ENCODE measurements at places on chromosomes 16 and 17.

GRCh38 chr16:51034481-51035109 is 116.5 kb downstream of the SALL1 start:
- no peak for DNase-seq

DNA sequence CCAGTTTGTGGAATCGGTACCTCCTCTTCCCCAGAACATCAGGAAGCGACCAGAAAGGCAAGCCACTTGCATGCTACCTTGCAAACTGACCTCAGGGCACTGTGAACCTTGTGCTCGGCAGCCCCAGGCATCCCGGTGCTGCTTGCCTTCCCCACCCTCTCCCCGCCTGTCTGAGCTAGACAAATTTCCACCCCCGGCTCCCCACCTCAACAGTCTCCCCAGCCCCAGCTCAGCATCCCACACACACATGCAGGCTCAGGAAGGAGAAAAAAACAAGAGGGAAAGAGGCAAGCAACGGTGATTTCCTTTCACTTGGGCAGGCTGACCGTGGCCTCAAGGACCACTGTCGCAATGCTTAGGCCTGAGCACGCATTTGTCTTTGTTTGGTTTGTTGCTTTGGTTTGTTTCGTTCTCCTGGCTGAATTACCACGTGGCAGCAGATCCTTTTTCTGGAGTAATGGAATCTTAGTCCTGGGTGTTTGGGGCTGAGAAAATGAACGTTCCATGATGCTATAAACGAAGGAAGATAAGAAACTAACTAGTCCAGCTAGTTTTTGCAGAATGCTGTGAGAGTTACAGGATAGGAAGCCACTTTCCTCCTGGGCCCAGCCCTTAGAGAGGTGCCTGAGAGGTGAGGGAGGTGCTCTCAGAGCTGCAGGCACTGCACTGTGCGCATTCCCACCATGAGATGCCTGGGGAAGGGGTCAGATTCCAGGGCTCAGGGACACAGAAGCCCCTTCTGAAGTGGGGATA is 27.9 kb downstream of the SDK2 start:
- no peak for DNase-seq

GRCh38 chr17:82110298-82110697 is 12.3 kb upstream of the FASN start:
- no peak for DNase-seq

DNA sequence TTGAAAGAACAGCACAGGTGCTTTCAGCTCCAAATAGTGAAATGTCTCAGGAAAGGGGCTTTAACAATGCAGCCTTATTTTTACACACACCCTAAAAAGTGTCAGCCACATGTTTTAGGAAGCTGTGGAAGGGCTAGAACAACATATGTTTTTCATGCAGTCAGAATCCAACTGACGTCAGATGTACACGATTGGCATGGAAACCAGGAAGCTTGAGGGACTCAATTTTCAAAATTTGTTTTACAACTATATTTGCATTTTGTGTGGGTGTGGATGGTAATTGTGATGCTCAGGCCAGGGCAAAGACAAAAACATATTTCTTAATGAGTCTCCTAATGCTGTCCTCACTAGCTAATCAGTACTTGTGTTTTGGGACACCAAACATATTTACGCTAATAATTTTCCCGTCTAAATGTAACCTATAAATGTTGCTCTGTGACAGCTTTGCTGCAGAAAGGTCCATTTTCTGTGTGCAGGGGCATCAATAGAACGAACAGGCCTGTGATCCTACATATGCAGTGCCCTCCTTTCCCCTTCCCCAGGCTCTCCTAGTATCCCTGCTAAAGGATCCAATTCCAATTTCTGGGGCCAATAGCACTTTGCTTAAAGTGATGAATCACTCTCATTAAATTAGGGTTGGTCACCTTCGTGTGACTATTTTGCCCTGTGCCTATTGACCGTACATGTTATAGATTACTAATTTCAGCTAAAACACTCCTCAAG is 434.0 kb upstream of the CDH5 start:
- DNase-seq, result no peak

GRCh38 chr16:20879175-20880040 is 20.8 kb downstream of the DCUN1D3 start:
- DNase-seq, result no peak

DNA sequence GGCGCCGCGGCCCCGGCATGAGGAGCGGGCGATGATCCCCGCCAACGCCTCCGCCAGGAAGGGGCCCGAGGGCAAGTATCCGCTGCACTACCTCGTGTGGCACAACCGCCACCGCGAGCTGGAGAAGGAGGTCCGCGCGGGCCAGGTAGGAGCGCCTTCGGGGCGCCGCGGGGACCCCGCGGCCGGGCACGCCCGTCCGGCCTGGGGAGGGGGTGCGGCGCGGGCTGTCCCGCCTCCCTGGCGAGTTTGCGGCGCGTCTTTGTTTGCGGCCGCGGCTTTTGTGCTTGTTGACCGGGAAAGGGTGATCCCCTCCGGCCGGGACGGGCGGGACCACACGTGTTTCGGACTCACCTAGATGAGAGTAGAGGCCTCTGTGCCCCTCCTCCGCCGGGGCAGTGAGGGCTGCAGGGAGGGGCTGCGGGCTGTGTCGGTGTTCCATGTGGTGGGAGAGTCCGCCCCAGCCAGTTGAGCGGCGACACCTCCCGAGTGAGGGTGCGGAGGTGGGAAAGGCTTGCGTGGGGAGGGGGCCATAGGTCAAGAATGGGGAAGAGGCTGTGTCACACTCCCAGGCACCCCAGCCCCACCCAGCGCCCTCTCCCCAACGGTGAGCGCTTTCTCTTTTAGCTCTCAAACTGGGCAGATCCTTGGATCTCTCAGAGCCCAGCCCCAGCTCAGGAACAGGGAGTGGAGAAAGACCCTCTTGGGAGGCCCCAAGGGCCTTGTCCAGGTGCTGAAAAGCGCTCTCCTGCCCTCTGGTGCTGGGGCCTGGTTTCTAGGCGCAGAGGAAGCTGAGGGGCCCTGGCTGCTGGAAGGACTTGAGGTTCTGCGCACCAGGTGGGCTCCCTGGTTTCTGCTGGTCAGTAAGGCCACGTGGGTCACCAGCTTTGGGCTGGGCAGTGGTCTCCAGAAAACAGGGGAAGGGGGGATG is 923 bp downstream of the ANKRD13B start:
- no peak for DNase-seq

- DNase-seq, result no peak
These were observed 86.6 kb upstream of the DNAH9 start for GRCh38 chr17:11511696-11512095.

All from activated CD8-positive, alpha-beta memory T cell treated with anti-CD3 and anti-CD28 coated beads for 48 hours (primary cell).